ENCODE measurements at places on chromosomes 5 and 9. TPM values are rescaled to one million over a fixed set of nuclear protein-coding genes. Genes with fewer than 3 reads are reported as not detected.

PCDHB13 gene
- total RNA-seq: not detected

GRCh38 chr9:136508729-136509500 is 26.1 kb upstream of the SEC16A start:
- DNase-seq: no peak

SLCO6A1 gene
- total RNA-seq: not detected

DEPDC1B gene
- 21.2 TPM for total RNA-seq

GRCh38 chr9:13939134-13939533 is 374.8 kb downstream of the NFIB start:
- no peak for DNase-seq

AGXT2 gene
- total RNA-seq: not detected

CYLC2 gene
- not detected for total RNA-seq

CAMK4 gene
- 56.9 TPM for total RNA-seq

DNA sequence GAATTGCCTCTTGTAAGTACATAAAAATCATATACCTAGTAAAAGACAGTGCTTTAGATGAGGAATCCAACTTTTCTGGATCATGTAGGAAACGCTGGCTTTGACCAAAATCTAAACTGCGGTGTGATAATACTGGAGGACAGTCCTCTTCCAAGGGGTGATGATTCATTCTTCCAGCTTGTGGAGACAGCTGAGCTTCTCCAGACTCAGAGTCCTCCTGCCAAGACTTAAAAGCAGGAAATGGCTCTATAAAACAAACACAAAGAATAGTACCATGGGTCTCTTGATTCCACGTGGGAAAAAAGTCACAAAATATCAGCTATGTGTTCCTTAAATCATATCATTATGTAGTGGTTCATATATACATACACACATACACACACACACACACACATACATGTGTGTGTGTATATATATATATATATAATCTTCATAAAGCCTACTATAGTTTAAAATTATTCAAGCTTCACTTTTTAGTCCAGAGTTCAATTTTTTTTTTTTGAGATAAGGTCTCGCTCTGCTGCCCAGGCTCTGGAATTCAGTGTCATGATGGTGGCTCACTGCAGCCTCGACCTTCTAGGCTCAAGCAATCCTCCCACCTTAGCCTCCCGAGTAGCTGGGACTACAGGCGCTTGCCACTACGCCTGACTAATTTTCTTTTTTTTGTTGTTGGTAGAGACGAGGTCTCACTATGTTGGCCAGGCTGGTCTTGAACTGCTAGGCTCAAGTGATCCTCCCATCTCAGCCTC is 65.0 kb downstream of the PKD2L2 start:
- DNase-seq: no peak

AGPAT2 gene
- total RNA-seq: 24.7 TPM

GRCh38 chr5:126757713-126758357 is 19.1 kb upstream of the LMNB1 start:
- DNase-seq: no peak

TMOD1 gene
- 0.81 TPM for total RNA-seq

GRCh38 chr5:65760504-65761275 is 38.7 kb downstream of the NLN start:
- peak; percentile 53 for DNase-seq
